Fibroblast of the aortic adventitia (primary cell): ENCODE measurements at places on chromosomes 6 and 20.

- DNase-seq, result no peak
Observed at GRCh38 chr20:62377615-62378178, 9.2 kb upstream of the RPS21 start.

DNA sequence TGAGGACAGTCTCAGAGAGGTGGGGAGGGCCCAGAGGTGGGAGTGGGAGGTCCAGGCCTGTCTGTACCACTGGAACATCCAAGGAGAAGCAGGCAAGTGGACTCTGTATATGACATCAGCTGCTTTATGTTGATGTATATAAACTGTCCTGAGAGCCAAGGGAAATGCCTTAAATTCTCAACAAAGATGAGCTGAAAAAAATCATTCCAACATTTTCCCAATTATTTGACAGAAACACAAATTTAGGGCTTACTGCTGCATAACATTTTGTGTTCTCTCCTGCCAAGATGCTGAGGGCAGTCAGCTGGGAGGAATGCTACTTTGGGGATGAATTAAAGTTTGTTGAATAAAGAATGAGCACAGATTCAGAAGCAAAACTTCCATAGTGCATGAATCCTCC is 52.8 kb downstream of the FOXC1 start:
- DNase-seq, result peak; percentile 62

DNA sequence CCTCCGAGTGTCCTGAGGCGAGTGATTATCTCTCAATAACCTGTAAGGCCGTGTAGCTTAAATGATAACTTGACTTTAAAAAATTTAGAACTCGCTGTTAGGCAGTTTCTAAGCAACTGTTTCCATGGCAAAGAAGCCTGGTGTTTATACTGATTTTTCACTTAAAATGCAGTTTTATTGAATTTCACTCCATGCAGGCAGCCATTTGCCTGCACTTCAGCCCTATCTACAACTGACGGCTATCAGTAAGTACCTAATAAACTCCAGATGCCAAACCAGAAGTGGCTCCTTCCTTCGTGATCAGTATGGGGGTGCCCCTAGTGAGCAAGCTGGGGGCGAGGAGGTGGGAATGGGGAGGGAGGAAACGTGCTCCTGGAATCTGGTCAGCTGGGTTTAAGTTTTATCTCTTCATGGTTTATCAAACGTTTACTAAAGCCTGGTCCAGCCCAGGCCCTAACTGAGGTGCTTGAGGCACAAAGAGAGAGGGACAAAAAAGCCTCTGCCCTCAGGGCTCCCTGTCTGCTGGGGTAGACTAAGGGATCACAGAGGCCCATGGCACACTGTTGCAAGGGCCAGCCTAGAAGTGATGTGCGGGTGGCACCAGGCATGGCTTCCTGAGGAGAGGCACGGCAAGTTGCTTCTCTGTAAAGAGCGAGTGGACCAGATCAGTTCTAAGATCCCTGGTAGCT is 45.5 kb downstream of the TTI1 start:
- DNase-seq, result peak; percentile 25

DNA sequence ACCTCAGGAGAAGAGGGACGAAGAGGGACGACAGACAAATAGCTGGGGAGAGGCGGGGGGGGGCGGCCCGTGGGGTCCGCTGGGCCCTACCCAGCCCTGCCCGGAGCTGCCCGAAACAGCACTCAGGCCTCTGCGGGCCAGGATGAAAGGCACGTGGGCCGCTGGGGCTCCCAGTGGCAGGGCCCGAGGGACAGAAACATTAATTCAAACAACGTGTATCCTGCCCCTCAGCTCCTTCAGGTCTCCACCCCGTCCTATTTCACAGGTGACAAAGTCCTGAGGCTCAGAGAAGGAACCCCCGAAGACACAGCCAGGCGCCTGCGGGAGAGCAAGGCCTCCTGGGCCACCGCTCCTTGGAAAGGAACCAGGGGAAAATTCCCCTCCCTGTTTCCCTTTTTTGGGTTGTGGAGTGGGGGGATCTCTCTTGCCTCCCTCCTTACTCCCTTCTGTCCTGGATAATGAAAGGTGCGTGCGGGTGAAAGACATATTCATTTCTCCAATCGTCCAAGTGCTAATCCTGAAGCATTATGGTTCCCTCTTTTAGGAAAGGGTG is 93.3 kb downstream of the RNASET2 start:
- DNase-seq, result no peak

- DNase-seq, result no peak
Observed at GRCh38 chr6:66321017-66321416, 614.0 kb upstream of the EYS start.

DNA sequence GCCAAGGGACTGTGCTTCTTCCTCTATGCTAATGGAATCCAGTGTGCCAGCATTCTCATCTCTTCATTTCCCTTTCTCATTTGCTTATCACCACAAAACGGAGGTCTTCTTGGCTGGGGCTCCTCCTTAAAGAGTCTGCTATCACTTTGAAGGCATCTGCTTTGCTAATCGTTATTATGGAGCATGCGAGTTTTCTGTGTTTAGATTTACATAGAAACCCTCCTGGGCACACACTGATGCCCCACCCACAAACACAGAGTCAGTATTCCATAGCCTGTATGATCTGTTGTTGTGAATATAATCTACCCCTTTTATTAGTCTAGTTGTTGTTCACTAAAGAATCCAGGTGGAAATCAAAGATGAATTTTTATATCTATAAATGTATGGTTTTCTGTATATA is 83.4 kb upstream of the XRN2 start:
- DNase-seq, result no peak

GRCh38 chr20:32072168-32072750 is 20.2 kb downstream of the HCK start:
- DNase-seq, result no peak

- peak; percentile 15 for DNase-seq
Observed at GRCh38 chr6:99514089-99514488, 1.1 kb downstream of the USP45 start.

GRCh38 chr20:57404006-57404405 is 12.8 kb downstream of the RBM38 start:
- DNase-seq, result no peak

- no peak for DNase-seq
Observed at GRCh38 chr6:54252496-54252895, 55.7 kb upstream of the TINAG start.

DNA sequence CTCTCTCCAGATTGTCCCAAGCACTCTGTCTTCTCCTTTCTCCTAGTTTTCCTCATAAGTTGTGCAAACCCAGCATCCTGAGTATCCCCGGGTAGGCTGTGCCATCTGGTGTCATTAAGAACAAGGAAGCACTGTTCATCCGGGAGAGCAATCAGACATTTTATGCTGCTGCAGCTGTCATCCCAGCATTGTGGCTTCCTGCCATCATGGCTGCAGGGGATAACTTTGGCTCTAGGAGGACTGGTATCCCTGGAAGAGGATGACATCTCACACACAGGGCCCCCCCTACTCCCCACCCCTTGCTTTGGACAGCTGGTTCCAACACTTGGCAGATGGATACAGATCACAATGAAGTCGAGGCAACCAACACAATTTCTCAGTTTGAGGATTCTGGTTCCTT is 1195.1 kb upstream of the MAP3K7 start:
- no peak for DNase-seq

- no peak for DNase-seq
Observed at GRCh38 chr20:53672484-53673129, 79.0 kb upstream of the ZNF217 start.

- no peak for DNase-seq
Observed at GRCh38 chr20:53001498-53002301, 29.5 kb downstream of the TSHZ2 start.

GRCh38 chr6:12344961-12345693 is 55.0 kb downstream of the EDN1 start:
- peak; percentile 67 for DNase-seq
